ENCODE measurements at places on chromosomes 3 and 15. TPM values are rescaled to one million over a fixed set of nuclear protein-coding genes. Genes with fewer than 3 reads are reported as not detected.
A peak's percentile ranks its signal among the peaks of the same experiment; 100 is the strongest.

- no peaks in the 10 kb centered on the region for H3K36me3 ChIP-seq
- no peak overlapping the region for H3K4me3 ChIP-seq
- no peaks in the 10 kb centered on the region for H3K27me3 ChIP-seq
- DNase-seq: no peak
Observed at GRCh38 chr3:120642368-120642948, 39.6 kb downstream of the HGD start.

GRCh38 chr3:106688464-106688863 is 688.8 kb upstream of the CCDC54 start:
- H3K36me3 ChIP-seq: no peaks in the 10 kb centered on the region
- H3K27me3 ChIP-seq: no peaks in the 10 kb centered on the region
- H3K4me3 ChIP-seq: no peak overlapping the region
- DNase-seq: peak; percentile 25

DNA sequence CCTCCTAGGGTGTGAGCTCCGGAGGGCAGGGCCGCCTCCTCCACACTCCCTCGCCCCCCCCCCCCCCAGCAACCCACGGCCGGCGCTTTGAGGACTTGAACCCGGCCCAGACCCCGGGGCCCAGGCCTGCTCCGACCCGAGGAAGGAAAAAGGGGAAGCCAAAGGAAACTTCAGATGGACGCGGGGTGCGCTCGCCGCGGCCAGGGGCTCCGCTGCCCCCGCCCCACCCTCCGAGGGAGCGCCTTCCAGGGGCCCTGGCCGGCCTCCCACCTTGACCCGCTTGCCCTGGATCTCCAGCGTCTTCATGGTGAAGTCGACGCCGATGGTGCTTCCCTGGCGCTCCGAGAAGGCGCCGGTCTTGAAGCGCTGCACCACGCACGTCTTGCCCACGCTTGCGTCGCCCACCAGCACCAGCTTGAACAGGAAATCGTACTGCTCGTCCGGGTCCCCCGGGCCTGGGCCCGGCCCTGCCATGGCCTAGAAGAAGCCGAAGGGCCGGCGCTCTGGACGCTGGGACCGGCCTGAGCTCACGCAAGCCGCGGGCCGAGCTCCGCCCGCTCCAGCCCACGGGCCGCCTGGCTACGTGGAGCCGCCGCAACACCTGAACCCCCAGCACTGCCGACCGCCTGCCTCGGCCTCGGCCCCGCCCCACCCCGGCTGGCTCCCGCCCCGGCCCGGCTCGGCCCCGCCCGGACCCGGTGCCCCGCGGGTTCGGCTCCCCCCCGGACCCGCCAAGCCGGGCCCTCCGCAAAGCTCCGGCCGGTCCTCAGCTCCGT is 400 bp downstream of the RAB43 start:
- H3K4me3 ChIP-seq: peak overlapping the region; percentile 70
- DNase-seq: no peak
- H3K27ac ChIP-seq: peak overlapping the region; percentile 84
- H3K4me1 ChIP-seq: peaks cover 27% of the 10 kb centered on the region

DNA sequence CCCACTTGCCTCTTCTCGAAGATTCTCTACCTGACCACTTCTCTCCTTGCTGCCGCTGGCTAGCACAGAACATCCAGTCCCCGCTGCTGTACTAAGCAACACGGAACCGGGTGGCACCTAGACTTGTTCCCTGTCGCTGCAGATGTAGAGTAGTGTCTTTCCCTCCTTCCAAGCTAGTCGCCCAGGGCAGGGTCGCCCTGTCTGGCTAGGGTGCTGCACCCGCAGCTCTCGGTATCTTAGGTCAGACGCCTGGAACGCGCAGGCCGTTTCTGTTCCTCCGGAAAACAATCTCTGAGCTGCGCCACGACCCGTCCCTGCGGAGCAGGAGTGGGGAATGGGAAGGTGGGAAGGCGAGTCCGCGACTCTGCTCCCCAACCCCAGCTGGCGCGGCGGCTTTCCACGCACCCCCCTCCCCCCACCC is 758 bp upstream of the SNX33 start:
- H3K27me3 ChIP-seq: no peaks in the 10 kb centered on the region
- DNase-seq: no peak
- peak overlapping the region; percentile 99 for H3K4me3 ChIP-seq
- H3K36me3 ChIP-seq: no peaks in the 10 kb centered on the region
- peaks cover 32% of the 10 kb centered on the region for H3K4me1 ChIP-seq

DNA sequence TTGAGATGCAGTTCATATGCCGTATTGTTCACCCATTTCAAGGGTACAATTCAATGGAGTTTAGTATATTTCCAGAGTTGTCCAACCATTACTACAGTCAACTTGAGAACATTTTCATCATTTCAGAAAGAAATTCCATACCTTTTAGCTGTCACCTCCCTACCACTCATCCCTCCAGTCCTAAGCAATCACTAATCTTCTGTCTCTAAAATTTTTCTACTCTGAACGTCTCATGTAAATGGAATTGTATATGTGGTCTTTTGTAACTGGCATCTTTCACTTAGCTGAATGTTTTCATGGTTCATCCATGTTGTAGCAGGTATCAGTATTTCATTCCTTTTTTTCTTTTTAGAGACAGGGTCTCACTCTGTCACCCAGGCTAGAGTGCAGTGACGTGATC is 51.1 kb downstream of the CMTM7 start:
- no peak overlapping the region for H3K4me3 ChIP-seq
- no peak overlapping the region for H3K27ac ChIP-seq
- H3K27me3 ChIP-seq: no peaks in the 10 kb centered on the region

The HOMER2 gene
- polyA plus RNA-seq: 12.6 TPM

GRCh38 chr15:25180606-25181292 is 226.0 kb downstream of the SNRPN start:
- no peaks in the 10 kb centered on the region for H3K36me3 ChIP-seq
- DNase-seq: peak; percentile 7
- no peaks in the 10 kb centered on the region for H3K4me1 ChIP-seq
- no peaks in the 10 kb centered on the region for H3K27me3 ChIP-seq
- H3K4me3 ChIP-seq: no peak overlapping the region

DNA sequence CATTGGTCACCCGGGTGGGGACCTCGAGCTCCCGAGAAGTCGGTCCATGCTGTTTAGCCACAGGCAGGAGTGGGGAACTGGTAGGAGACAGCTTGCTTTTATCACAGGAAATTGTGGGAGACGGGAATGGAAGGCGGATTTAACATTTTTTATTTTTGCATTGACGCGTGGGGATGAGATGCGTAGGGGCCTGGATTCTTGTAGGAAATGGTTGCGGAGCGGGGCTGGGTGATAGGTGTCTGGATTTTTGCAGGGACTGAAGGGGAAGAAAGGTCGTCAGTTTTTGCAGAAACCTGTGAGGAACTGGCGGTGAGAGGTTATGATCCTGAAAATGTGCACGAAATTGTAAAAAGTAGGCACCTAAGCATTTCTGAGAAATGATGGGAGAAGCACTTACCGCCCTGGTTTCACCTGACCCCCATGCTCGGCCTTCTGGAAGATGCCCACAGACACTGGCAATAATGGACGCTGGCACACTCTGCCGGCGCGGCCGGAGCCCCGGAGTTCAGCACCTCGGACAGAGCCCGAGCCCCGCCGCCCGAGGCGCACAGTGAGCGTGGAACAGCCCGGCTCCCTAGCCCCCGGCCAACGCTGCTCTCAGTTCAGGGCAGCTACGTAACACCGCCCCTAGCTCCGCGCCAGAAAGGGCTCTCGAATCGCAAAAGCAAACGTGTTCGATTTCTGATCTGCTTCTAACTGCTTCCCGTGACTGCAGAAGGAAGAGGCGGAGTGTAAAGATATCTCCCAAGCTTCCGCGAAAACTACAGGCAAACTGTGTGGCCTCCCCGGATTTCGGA is 928 bp downstream of the ANKRD34C start:
- peaks cover 31% of the 10 kb centered on the region for H3K27me3 ChIP-seq
- no peaks in the 10 kb centered on the region for H3K36me3 ChIP-seq
- no peaks in the 10 kb centered on the region for H3K4me1 ChIP-seq
- peak; percentile 35 for DNase-seq
- H3K4me3 ChIP-seq: no peak overlapping the region
